ENCODE measurements at places on chromosomes 2 and 18.

- no peak for ATAC-seq
Observed at GRCh38 chr18:58927659-58928058, 63.0 kb downstream of the ZNF532 start.

DNA sequence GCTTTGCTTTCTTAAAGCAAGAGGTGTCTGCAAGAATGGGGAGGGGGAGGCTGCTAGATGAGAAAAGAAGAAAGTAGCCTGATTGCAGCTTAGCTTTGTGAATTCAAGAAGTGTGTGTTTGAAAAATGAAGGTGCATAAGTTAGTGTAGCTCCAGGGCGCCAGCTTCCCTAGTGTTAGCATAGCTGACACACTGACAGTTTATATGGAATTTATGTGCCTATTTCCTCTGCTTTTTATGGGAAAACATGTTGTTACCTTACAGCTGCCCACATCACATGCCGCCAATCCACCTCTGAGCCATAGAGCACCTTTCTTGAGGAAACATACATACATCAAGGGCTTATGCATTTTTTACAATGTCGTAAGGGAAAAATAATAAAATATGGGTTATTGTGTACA lies 536.4 kb upstream of the PIK3C3 start:
- ATAC-seq = no peak

GRCh38 chr2:130972410-130972809 lies 120.8 kb downstream of the FAM168B start:
- ATAC-seq = no peak

- no peak for ATAC-seq
Observed at GRCh38 chr18:8976606-8977005, 125.9 kb upstream of the NDUFV2 start.

DNA sequence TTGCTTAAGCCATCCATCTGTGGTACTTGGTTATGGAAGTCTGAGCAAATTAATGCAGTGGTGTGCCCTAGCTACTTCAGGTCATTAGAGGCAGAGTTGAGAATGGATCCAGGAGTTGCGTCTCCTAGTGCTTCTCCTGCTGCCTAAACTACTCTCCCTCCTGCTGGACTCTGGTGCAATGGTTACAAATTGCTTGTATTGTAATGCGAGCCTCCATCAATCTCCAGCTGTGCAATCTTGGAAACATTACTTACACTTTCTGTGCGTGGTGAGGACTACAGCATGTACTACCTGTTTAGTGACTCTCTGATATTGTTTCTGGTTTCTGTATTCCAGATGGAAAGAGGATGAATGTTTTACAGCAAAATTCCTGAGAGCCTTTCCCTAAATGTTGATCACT lies 119.0 kb upstream of the CYRIA start:
- no peak for ATAC-seq

- no peak for ATAC-seq
Observed at GRCh38 chr2:240588006-240588655, 1.6 kb downstream of the CAPN10 start.

GRCh38 chr2:175540421-175540820 lies 358.9 kb upstream of the ATP5MC3 start:
- no peak for ATAC-seq

- no peak for ATAC-seq
Observed at GRCh38 chr2:86789687-86790133, 1.0 kb downstream of the CD8A start.
